Stimulated activated CD4-positive, alpha-beta T cell treated with anti-CD3 and anti-CD28 coated beads, Interleukin-4, amount 100 ng/mL, for 24 hours (primary cell): ENCODE measurements at places on chromosomes 7 and 10.

GRCh38 chr10:119378737-119379067 lies 163.8 kb downstream of the RGS10 start:
- DNase-seq = no peak

GRCh38 chr7:113087071-113087998 lies 708 bp upstream of the GPR85 start:
- DNase-seq = no peak

GRCh38 chr10:99906470-99906869 lies 103.3 kb downstream of the DNMBP start:
- no peak for DNase-seq

GRCh38 chr10:86958901-86959736 lies 720 bp downstream of the SNCG start:
- DNase-seq = no peak

GRCh38 chr7:24908727-24909126 lies 71.3 kb downstream of the OSBPL3 start:
- no peak for DNase-seq

DNA sequence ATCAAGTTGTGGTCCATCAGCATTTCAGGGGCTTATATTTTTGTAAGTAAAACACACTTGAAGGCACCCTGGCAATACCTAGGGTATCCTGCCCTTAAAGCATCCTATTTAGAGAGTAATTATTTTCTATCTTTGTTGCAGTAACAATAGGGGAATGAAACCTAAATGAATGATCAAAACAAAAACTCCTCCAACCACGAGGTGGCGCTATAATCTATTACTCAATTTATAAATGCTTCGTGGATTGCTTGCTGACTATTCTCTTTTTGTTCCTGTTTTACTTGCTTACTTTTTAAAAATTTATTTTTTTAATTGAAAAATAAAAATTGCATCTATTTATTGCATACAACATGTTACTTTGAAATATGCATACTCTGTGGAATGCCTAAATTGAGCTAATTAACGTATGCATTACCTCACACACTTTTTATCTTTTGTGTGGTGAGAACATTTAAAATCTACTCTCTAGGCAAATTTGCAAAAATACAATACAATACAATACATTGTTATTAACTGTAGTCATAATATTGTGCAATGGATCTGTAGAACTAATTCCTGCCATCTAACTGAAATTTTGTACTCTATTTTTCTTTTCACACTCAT lies 147.7 kb upstream of the BMPER start:
- no peak for DNase-seq

DNA sequence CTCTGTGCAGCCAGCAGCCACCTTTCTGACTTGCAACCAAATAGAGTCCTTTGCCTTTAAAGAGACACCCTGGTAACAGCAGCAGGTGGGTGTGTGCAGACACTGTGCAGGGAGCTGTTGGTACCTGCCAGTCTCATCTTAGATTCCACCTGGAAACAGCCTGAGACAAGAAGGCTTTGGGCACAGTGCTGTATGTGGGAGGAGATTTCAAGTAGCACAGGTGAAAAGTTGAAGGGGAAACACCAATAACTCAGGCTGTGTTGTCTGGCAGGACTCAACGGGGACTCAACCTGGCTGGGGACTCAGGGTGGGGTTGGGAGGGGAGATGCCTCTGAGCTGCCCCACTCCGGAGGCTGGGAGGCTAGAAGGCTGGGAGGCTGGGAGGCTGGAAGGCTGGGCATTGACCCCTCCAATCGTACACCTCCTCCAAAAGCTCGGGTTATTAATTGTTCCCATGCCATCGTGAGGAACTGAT lies 6.7 kb downstream of the CPXM2 start:
- DNase-seq = no peak

GRCh38 chr7:96638669-96639068 lies 71.0 kb downstream of the SEM1 start:
- DNase-seq = no peak

DNA sequence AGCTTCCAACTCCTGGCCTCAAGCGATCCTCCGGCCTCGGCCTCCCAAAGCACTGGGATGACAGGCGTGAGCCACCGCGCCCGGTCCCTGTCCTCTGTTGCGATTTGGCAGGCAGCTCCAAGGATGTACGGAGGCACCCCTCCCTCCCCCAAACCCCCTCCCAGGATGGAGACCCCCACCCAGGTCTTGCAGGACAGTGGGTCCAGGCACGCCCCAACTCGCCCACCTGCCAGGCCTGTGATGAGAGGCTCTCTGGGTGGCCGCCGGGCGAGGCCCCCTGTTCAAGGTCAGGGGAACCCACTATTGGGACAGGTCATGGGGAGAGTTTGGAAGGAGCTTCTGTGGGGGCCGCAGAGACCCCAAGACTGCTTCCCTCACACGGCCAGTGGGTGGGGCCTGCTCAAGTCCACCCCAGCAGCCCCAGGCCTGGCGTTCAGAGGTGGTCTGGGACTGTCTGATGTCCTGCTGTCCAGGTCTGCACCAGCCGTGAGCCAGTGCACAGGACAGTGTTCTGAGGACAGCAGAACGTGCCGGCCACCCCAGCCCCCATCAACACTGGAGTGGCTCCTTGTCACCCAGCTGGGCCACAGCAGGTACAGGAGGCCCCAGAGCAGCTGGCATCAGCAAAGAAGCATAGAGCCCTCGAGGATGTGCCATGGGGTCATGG lies 2.5 kb downstream of the ADAP1 start:
- DNase-seq = no peak
